ENCODE measurements at places on chromosomes 2 and 18.

DNA sequence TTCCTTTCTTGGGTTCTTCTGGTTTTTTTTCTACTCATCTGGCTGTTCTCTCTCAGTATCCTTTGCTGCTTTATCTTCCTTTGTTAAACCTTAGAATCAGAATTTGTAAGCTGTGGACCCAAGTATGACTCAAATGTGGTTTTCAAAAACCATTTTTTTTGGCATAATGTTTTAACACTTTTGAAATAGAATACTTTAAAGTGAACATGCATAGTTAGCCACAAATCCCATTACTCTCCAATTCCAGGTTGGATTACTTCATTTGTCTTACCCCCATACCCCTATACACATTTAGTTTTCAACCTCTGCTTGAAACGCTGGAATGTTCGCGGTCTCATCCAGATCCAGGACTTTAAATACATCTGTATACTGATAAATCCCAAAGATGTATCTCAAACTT, 29.1 kb downstream of the ALMS1 start:
- DNase-seq, result no peak

- no peak for DNase-seq
Measured at GRCh38 chr2:9665898-9666297, 35.1 kb upstream of the YWHAQ start.

DNA sequence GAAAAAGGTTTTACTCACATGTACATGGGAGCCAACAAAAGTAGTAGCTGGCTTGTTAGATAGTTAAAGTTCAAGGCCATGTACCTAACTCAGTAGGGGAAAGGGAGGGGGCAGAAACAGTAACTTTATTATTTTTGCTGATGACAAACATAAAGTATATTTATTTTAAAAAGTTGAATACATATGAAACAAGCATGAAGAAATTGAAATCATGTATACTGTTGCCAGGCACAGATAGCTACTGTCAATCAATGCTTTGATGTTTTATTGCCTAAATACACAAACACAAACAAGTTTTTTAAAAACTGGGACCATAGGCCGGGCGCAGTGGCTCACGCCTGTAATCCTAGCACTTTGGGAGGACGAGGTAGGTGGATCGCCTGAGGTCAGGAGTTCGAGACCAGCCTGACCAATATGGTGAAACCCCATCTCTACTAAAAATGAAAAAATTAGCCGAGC, 7.6 kb upstream of the PSD4 start:
- no peak for DNase-seq

- DNase-seq, result no peak
Measured at GRCh38 chr2:72581560-72582181, 244.2 kb downstream of the EXOC6B start.

GRCh38 chr2:168661863-168662256, 140.6 kb upstream of the NOSTRIN start:
- no peak for DNase-seq

GRCh38 chr2:197556456-197556855, 40.6 kb downstream of the MOB4 start:
- no peak for DNase-seq

DNA sequence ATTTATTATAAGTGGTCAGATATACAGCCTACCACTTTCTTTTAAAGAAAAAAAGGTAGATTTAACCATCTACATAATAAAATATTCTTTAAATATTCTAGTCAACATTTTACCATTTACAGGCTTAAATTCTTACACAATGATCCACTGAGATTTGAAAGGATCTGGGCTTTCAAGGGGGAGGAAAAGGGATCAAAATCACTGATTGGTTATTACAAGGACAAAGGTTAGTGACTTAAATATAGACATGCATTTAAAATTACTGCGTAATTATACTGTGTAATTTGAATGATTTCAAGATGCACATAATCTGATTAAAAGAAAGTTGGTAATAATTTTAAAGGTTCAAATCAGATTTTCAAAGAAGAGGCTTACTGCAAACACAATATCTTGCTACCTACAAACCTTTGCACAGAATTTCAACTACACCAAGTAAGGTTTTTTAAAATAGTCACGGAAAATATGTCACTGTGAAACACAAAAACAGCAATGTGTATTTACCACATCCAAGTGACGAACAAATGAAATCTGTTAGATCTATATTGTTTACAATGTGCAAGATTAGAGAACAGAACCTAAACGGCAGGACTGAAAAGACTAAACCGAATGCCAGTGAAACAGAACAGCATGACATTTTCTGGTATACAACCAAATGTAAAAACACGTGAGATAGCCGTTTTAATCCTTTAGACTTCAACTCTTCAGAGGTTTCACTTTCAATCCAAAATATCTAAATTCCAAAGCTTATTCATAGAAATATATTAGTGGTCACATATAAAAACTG, 40.8 kb downstream of the RTN4 start:
- DNase-seq, result peak; percentile 11

GRCh38 chr18:31609886-31610285, 18.2 kb downstream of the TTR start:
- no peak for DNase-seq

DNA sequence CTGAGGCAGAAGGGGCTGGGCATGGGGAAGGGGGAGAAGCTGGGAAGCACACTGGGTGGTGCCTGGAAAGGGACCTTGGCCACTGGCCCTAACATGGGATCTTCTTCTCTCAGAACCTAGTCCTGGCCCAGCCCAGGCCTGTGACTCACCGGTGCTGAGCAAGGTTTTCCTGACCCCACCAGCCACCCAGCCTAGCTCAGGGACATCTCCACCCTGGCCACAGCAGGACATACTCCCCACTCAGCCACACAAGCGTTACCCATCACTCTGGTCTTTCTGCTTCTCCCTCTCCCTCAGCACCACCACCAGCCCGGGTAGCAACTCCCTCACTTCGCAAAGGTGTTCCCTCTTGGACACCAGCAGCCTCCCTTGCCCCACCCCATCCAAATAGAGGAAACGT, 22.8 kb downstream of the TNS1 start:
- no peak for DNase-seq

GRCh38 chr18:68478246-68478645, 236.7 kb downstream of the TMX3 start:
- DNase-seq, result no peak

GRCh38 chr2:224220586-224221255, 181.2 kb downstream of the FAM124B start:
- DNase-seq, result no peak

DNA sequence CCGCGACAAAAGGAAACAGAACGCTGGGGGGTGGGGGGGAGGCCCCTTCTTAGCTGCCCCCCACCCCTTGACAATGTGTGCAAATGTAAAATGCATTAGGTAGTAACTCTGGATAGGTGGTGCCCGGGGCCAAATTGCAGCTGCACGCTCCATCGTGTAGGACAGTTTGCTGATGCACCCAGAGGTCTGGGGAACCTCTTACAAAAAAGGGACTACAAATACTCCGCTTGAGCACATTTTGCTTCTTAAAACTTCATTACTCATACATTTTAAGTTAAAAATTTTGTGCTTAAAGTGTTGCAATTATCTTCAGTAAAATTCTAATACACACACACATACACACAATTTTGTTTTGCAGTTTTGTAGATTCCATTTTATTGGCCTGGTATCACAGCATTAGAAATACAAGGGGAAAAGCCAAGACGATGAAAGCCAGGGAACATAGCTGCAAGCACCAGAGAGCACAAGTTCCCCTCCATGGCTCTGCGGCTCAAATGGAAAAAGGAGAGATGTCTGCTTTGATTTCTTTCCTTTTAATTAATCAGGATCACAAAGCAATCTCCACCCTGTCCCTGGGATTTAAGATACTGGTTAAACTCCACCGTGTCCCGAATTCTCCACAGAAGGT, 582.1 kb downstream of the ZEB2 start:
- no peak for DNase-seq

GRCh38 chr18:74381621-74382295, 66.1 kb downstream of the C18orf63 start:
- DNase-seq, result no peak

Data from CD4-positive, alpha-beta T cell treated with Interleukin-10 for 1 hour (primary cell).